GF-D8 (cell line): ENCODE measurements at places on chromosomes 12 and 14.

- no peak for DNase-seq
Measured at GRCh38 chr12:13534242-13534641, 337.7 kb downstream of the EMP1 start.

DNA sequence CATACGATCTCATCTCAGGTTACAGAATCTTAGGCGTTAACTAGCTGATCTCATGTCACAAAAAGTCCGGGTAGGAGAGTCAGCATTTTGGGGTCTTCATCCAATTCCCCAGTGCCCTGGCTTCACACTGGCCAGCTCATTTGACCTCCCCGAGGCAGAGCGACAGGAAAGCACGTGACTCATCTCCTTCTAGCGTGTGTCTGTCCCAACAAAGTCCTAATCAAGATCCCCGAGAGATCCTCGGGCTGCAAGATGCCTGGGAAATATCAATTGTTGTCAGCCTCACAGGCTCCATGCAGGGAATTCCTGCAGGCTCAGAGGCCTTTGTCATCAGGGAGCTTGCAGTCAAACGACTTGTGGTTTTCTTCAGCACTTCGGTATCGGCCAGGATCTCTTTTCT is 57.5 kb downstream of the ZNF664 start:
- DNase-seq: no peak

DNA sequence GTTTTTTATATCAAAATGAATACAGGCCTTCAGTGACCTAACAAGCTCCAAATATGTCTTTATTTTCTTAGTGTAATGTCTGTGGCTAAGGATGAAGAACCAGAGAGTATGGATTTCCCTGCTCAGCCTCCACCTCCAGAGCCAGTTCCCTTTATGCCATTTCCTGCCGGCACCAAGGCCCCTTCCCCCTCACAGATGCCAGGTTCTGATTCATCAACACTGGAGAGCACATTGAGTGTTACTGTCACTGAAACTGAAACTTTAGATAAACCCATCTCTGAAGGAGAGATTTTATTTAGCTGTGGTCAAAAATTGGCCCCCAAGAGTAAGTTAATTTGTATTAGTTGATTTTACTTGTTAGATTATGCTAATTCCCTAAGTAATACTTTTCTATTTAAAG is 61.0 kb downstream of the KIAA0586 start:
- DNase-seq: no peak

DNA sequence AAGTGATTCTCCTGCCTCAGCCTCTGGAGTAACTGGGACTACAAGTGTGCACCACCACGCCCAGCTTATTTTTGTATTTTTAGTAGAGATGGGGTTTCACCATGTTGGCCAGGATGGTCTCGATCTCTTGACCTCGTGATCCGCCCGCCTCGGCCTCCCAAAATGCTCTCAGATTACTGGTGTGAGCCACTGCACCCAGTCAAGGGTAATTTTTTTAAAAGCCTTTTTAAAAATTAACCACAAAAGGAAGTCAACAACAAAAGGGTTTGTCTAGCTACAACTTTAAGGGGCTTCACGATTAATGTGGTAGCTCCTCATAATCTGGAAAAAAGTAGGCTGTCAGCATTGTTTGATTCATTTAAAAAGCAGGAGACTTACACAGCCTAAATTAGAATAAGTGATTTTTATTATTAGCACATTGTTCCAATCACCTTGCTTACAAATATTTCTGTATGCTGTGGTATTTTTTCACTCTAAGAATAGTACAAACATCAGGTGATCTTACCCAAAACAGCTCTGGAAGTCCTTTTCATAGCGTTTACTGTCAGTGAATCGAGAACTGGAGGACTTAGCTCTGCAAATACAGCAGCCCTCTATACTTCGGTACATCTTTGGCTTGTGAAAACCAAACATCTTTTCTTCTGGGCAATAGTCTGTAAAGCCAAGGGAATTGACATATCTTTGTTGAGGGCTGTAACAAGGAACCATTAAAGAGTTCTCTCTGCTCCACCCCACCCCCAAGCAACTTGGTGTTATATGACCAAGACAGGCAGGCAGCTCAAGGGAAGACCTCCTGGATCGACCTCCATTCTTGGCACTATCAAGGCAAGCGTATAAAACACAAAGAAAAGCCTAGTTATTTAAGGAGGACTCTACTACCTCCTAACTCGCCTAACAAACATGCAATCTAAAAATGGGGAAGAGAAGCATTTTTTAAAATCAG is 28.1 kb downstream of the SINHCAF start:
- no peak for DNase-seq

DNA sequence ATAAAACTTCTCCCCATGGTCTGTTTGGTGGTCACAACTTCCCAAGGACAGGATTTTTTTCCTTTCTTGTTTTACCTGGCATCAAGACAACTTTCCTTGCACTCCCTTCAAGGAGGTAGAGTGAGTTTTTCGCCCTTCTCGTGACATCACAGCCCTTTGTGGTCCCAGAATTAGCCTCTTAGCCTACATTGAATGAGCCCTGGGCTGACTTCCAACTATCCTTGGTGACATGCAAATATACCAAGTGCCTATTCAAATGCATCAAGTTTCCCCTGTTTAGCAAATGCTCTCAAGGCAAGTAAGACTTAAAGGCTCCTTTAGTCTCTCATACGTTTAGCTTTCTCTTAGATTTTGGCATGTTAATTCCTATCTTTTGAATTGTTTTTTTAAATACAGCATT is 36.6 kb downstream of the TC2N start:
- no peak for DNase-seq

- no peak for DNase-seq
Measured at GRCh38 chr12:132289356-132290202, 39.8 kb downstream of the GALNT9 start.

DNA sequence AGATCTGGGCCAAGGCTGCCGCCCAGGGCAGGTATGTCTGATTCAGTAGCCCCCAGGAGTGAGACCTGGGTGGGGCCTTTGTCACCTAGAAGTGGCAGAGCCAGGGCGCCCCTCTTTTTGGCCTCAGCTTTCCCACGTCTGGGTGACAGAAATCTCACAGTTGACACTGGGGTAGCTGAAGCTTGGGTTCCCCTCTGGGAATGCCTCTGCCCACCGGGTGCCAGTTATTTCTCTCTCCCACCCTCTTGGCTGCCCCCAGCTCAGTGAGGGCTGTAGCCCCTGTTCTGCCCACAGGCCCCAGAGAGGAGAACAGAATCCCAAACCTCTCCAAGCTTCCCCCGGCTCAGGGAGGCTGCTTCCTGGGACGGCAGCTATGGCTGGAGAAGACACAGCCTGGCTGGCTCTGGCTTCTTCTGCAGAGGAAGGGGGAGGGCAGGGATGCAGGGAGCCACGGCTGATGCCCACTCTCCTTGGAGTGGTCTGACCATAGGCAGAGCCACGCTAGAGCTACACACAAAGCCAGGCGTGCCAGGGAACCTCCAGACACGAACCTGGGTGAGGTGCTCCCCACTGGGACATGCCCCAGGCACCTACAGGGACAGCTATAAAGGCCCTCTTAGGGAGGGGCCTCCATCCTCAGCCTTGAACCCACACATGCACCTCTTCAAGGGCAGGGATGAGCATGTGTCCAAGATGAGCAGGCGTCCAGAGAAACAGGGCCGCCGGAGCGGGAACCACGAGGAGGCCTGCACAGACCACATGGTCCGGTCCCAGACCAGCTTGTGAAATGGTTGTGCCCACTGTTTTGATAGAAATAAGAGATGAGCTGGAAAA is 51.7 kb downstream of the BEGAIN start:
- no peak for DNase-seq

DNA sequence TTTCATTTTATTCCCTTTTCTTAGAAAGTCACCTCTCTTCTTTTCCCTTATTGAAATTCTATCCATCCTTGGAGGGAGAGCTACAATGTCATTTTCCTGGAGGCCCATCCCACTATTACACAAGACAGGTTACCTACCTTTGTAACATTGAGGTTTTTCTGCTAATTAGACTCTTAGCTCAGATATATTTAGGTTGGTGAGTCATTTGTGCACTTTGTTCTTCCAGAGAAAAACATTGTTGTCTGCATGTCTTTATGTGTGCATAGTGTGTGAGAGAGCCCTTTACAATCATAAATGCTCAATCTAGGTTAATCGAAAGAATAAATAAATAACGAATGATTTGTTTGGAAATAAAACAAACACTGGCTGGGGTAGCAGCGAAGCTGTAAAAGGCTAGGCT is 191.8 kb downstream of the DACT1 start:
- no peak for DNase-seq

- no peak for DNase-seq
Measured at GRCh38 chr12:116144384-116144783, 133.1 kb downstream of the MED13L start.

DNA sequence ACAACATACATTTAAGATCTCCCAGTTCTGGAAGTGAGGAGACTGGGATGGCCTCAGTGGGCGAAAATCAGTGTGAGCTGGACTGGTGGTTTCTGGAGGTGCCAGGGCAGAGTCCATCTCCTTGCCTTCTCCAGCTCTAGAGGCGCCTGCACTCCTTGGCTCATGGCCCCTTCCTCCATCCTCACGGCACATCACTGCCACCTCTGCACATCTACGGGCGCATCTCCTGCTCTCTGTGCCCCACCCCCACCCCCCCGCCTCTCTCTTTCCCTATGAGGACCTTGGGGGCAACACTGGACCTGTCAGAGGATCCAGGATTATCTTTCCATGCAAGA is 62.8 kb upstream of the DIO3 start:
- no peak for DNase-seq

DNA sequence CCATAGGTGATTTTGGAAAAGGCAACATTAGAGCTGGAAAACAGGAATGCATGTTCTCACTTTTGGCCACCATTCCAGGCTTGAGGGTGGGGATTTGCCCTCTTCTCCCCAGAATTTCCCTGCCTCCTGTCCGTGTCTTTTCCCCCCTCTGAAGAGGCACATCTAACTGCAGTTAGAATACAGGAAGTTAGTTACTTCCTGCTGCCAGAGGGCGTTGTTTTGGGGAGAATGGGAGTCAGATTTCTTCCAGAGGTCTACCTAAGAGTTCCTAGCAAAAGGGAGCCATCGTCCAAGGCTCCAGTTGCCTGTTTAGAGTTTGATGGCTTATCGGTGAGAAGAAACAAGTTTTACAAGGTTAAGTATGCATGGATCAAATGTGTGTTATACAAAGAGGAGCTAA is 112.8 kb upstream of the IGF1 start:
- no peak for DNase-seq

- DNase-seq: no peak
Measured at GRCh38 chr14:37142835-37143401, 29.5 kb downstream of the SLC25A21 start.

DNA sequence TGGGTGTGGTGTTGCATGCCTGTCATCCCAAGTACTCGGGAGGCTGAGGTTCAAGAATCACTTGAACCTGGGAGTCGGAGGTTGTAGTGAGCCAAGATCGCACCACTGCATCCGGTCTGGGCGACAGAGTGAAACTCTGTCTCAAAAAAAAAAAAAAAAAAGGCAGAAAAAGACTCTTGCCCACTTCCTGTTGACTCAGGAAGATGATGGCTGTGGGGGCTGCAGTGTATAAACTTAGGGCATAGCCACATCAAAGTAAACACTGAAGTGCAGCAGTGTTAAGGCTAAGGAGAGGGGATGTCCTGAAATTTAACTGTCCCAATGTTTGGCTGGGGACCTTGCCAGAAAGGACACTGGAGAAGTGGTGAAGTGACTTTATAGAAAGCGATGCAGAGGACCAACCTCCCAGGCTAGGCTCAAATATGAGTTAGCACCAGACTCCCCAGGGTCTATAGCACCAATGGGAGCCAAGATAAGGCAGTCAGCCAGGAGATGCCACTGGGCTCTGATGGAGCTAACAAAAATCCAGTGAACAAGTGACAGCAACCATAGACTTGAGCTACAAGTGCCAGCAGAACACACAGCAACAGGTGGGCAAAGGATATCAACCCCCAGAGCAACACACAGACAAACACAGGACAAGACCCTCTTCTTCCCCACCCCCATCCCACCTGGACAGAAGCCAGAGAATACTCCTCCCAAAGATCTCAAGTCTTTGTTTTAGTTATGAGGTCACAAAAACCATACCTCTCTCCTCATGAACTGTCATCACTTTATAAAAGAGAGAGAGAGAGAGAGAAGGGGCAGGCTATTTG is 28.0 kb downstream of the NELL2 start:
- no peak for DNase-seq

GRCh38 chr12:101204602-101205304 is 5.3 kb downstream of the SLC5A8 start:
- no peak for DNase-seq

DNA sequence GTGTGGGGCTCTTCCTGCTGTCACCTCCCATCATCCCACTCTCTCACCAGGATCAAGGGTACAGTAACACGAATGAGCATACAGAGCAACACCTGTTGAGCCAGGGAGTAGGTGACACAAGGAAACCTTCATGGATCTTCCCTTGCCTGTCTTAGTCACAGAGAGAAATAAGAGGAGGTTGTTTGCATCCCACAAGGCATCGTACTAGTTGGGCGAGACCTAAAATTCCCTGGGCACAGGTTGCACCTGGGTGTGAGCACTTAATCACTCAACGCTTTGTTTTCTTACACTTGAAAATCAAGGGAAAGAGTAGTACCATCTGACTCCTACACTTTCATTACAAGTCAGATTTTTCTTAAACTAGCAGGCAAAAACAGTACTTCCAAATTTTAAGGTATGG is 16.6 kb downstream of the CIPC start:
- DNase-seq: no peak

DNA sequence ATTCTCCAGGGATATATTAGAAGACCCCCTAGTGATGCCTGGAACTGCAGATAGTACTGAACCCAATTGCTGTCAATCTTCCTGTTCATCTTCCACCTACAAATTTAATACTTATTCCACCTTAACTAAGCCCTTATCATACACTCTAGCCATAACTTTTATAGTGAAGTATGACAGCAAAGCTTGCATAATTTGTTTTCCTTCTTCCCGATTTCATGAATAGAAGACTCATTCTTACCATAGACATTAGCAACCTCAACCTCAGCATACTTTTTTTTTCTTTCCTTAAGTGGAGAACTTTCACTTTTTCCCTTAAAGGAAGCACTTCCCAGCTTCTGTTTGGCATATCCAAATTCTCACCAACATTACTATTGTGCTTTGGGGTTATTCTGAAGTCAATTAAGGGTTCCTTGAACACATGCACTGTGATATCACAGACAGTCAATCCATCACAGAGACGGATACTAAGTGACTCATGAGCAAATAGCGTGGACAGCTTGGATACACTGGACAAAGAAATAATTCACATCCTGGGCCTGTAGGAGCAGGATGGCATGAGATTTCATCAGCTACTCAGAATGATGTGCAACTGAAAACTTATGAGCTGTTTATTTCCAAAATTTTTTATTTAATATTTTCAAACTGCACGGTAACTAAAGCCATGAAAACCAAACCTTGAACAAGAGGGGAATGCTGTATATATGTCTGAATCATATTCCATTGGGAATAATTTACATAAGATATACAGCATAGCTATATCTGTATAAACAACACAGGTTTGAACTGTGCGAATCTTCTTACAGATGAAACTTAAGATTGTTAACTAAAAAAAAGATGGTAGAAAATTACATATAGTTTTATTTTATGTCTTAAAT is 63.9 kb downstream of the SYT1 start:
- no peak for DNase-seq
